ENCODE measurements at places on chromosomes 7 and 10. TPM values are rescaled to one million over a fixed set of nuclear protein-coding genes. Genes with fewer than 3 reads are reported as not detected.

The GHRHR gene
- not detected for total RNA-seq

The NPSR1 gene
- not detected for total RNA-seq

The CPA5 gene
- total RNA-seq, result not detected

The GPER1 gene
- 12.0 TPM for total RNA-seq

The ADAP1 gene
- total RNA-seq, result 41.9 TPM

The MAD1L1 gene
- 33.1 TPM for total RNA-seq

The MYO3A gene
- not detected for total RNA-seq

The MRC1 gene
- 69.6 TPM for total RNA-seq

The PDGFA gene
- 88.0 TPM for total RNA-seq

The CAV1 gene
- total RNA-seq, result 611 TPM

- DNase-seq, result peak; percentile 66
- H3K36me3 ChIP-seq, result peaks cover 95% of the 10 kb centered on the region
- H3K4me3 ChIP-seq, result no peak overlapping the region
- no peak overlapping the region for H3K27ac ChIP-seq
- H3K27me3 ChIP-seq, result no peaks in the 10 kb centered on the region
Observed at GRCh38 chr7:149586646-149587645, 89.3 kb upstream of the ZNF746 start.

DNA sequence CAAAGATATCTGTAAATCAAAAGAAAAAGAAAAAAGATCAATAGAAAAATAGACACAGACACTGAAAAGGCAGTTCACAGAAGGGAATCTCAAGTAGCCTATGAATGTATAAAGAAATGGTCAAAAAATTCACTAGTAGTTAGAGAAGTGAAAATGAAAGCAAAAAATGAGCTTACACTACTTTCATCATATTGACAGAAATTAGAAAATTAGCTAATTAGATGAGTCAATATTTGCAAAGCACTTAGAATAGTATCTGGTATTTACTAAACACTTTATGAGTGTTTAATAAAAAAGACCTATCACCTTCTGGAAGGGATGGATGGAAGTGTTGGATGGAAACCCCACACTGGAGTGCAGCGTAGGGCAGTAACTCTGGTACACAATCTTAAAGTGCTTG is 1.7 kb upstream of the CFAP58 start:
- H3K36me3 ChIP-seq, result no peaks in the 10 kb centered on the region
- DNase-seq, result no peak

DNA sequence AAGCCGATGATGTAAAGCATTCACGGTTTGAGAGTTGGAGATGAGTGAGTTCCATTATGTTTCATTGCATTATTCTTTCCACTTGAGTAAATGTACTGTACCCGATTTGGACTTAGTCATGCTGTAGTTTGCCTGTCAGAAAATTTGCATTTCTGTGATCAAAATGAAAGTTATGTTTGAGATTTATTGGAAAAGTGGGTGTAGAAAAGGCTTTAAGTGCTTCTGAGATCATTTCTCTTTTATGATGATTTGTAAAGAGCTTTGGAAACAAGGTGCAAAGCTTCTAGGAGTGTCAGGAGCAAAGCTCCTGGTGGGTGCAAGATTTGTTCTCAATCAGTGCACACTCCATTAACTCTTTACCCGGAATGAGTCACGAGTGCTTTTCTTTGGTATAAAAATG is 204.1 kb upstream of the POM121L12 start:
- no peaks in the 10 kb centered on the region for H3K27me3 ChIP-seq
- H3K4me1 ChIP-seq, result no peaks in the 10 kb centered on the region
- H3K27ac ChIP-seq, result no peak overlapping the region
- no peak for DNase-seq
- no peak overlapping the region for H3K4me3 ChIP-seq

DNA sequence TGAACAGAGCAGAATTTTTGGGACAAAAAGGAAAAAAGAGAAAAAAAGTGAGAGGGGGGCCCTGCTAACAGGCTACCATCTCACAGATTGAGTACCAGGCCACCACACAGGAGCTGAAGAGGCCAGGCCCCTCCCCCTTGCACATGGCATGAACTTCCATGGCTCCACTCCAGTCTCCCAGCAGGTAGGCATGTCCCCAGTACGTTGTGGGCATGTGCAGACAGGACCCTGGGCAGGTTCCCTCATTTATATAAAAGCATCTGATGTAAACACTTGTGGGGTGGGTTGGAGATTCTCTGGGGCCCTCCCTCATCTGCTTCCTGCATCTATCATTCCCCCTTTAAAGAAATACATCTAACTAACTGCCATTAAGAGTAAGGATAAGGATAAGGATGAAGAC is 45.0 kb upstream of the AKR1C1 start:
- no peak overlapping the region for H3K4me3 ChIP-seq
- no peaks in the 10 kb centered on the region for H3K4me1 ChIP-seq
- H3K36me3 ChIP-seq, result no peaks in the 10 kb centered on the region
- H3K27me3 ChIP-seq, result no peaks in the 10 kb centered on the region
- no peak for DNase-seq
- H3K27ac ChIP-seq, result no peak overlapping the region

DNA sequence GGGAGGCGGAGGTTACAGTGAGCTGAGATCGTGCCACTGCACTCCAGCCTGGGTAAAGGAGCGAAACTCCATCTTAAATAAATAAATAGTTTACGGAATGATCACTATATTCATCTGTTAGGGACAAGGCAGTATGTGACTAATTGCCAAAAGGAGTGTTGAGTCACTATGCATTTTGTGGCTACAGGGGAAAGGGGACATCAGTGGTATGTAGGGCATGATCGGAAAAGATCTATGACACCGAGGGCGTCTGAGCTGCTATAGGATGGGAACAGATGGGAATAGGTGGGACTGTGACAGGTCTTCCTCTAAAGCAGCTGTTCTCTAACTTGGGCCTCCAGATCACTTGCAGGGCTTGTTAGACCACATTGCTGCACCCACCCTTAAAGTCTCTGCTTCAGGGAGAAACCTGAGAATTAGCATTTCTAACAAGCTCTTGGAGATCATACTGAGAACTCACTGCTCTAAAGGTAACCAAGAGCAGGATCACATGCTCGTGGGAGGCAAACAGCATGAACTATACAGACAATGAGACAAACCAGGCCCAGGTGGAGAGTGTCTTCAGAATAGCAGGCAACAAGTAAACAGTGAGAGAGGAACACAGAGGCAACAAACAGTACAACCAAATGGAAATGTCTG is 65.1 kb upstream of the ITGA8 start:
- DNase-seq, result no peak
- peaks cover 8% of the 10 kb centered on the region for H3K4me1 ChIP-seq
- peaks cover 43% of the 10 kb centered on the region for H3K36me3 ChIP-seq
- no peak overlapping the region for H3K4me3 ChIP-seq
- H3K27me3 ChIP-seq, result no peaks in the 10 kb centered on the region

- H3K27me3 ChIP-seq, result no peaks in the 10 kb centered on the region
- H3K4me3 ChIP-seq, result peak overlapping the region; percentile 73
- H3K4me1 ChIP-seq, result peaks cover 17% of the 10 kb centered on the region
- H3K36me3 ChIP-seq, result no peaks in the 10 kb centered on the region
- no peak for DNase-seq
Observed at GRCh38 chr7:55254242-55254595, 110.9 kb upstream of the LANCL2 start.

DNA sequence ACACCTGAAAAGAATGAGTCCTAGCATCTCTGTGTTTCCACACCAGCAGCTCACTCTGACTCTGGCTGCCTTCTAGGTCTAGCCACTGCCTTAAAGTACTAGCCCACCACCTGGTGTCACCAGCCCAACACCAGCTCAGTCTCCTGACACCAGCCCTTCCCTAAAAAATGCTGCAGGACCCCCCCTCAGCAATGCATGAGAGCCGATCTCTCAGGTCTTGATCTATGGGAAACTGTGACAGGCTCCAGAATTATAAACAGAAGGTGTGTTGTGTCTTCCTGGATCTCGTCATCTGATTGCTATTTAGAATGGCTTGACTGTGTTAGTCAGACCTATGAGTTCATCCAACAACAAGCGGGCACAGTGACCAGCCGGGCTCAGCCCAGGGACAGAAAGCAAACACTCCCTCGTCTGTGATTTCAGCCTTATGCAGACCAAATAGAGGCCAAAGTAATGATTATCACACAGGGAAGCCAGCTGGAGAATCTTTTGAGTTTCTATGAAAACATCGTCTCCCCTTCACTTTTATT is 66.6 kb downstream of the CUBN start:
- no peaks in the 10 kb centered on the region for H3K27me3 ChIP-seq
- DNase-seq, result no peak
- peaks cover 20% of the 10 kb centered on the region for H3K4me1 ChIP-seq
- H3K4me3 ChIP-seq, result no peak overlapping the region

DNA sequence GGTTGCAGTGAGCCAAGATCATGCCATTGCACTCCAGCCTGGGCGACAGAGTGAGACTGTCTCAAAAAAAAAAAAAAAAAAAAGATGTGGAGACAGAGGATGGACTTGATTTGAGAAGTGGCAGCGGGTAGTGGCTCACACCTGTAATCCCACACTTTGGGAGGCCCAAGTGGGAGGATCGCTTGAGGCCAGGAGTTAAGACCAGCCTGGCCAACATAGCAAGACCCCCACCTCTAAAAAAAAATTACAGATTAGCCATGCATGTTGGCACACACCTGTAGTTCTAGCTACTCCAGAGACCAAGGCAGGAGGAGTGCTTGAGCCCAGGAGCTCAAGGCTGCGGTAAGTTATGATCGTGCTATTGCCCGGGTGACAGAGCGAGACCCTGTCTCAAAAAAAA is 24.3 kb upstream of the ASCC1 start:
- H3K4me3 ChIP-seq, result no peak overlapping the region
- H3K36me3 ChIP-seq, result peaks cover 21% of the 10 kb centered on the region
- H3K27ac ChIP-seq, result no peak overlapping the region
- no peak for DNase-seq
- H3K27me3 ChIP-seq, result no peaks in the 10 kb centered on the region

DNA sequence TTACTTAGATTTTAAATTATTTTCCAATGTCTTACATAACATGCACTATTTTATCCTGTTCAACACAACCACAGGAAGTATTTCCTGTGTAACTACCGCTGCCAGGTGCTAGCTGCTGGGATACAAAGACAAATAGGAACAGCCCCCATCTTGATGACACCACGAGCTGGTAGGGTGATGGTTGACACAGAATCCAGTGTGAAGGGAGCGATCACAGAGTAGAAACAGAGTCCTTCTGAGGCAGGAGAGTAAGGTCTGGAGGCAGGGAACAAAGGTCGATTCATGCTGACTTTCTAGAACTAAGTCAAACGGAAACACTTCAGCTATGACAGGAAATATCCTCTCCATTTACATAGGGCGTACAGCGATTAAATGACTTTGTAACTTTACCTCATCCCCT is 232.3 kb downstream of the ADAM12 start:
- no peak overlapping the region for H3K27ac ChIP-seq
- no peak overlapping the region for H3K4me3 ChIP-seq
- H3K36me3 ChIP-seq, result no peaks in the 10 kb centered on the region
- no peak for DNase-seq

- no peak overlapping the region for H3K27ac ChIP-seq
- H3K4me3 ChIP-seq, result no peak overlapping the region
- H3K4me1 ChIP-seq, result no peaks in the 10 kb centered on the region
- no peaks in the 10 kb centered on the region for H3K36me3 ChIP-seq
- DNase-seq, result no peak
Observed at GRCh38 chr10:38146579-38147333, 52.6 kb downstream of the ZNF37A start.

DNA sequence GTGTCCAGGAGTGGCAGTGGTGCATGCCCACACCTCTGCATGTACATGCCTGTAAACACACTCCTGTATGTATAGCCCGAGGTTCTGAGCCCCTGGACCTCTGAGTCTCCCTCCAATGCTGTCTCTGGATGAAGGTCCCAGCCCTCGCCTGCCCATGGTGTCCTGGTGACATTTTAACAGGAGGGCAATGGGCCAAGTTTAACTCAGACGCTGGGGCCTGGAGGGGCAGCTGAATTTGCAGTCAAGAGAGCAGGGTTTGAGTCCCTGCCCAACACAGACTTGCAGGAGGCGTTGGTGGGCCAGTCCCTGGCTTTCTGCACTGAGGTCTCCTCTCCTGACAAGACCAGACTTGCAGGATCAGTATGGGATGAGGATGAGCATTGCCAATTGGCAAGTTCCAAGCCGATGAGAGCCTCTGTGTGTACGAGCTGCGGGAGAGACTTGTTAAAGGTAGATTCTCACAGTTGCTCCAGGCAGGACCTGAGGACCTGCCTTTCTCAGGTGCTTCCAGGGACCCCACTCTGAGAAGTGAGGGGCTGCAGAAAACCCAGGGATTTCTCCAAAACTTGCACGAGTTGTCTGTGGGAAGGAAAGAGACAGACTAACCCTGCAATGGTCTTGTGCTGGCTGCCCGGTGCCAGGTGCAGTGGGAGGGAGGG is 141.9 kb downstream of the ELFN1 start:
- peaks cover 6% of the 10 kb centered on the region for H3K36me3 ChIP-seq
- H3K4me3 ChIP-seq, result no peak overlapping the region
- no peaks in the 10 kb centered on the region for H3K4me1 ChIP-seq
- no peak overlapping the region for H3K27ac ChIP-seq

- peaks cover 30% of the 10 kb centered on the region for H3K4me1 ChIP-seq
- no peaks in the 10 kb centered on the region for H3K27me3 ChIP-seq
- no peak overlapping the region for H3K27ac ChIP-seq
- no peaks in the 10 kb centered on the region for H3K36me3 ChIP-seq
- H3K4me3 ChIP-seq, result no peak overlapping the region
- DNase-seq, result no peak
Observed at GRCh38 chr10:73084209-73084608, 12.5 kb downstream of the P4HA1 start.

DNA sequence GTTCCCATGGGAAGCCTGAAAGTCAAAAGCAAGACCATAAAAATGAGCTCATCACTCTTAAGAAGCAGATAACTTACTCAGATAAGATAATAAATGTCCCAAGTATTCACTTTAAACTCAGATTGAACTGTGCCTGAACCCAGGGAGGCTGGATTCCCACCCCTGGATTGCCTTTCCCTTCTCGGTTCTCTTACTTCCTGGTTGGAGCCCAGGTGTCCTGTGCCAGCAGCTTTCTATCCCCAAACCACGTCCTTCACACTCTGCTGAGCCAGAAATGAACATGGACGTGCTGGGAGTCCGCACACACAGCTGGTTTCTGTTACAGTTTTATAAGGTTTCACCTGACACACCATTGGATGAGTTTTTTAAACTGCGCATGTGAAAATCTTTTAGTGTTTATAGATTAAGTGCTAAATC is 636.2 kb upstream of the IGFBP3 start:
- peak overlapping the region; percentile 67 for H3K27ac ChIP-seq
- no peak overlapping the region for H3K4me3 ChIP-seq
- H3K27me3 ChIP-seq, result no peaks in the 10 kb centered on the region
- DNase-seq, result no peak
